Activated CD4-positive, alpha-beta T cell treated with anti-CD3 and anti-CD28 coated beads, Interleukin-2, amount 50 U/mL, for 48 hours (primary cell): ENCODE measurements at places on chromosomes 12 and 14.

DNA sequence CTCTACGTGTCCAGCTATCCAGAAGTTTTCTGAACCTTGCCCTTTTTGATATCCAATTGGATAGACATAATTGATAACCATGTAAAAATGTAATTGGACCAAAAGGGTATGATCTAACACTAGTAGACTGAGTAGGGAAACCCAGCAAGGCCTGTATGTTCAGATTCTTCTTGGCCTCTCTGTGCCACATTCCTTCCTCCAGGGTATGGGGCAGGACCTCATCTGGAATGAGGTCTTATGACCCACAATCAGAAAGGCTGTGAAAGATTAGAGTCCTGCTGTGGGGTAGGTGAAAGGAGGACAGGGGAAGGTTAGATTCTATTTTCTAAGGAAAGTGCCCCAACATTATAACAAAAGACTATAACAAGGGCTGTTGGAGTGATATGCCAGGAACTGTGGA lies 51.3 kb upstream of the A2ML1 start:
- DNase-seq: no peak

- DNase-seq: no peak
Measured at GRCh38 chr12:106527356-106527755, 55.4 kb upstream of the RFX4 start.

DNA sequence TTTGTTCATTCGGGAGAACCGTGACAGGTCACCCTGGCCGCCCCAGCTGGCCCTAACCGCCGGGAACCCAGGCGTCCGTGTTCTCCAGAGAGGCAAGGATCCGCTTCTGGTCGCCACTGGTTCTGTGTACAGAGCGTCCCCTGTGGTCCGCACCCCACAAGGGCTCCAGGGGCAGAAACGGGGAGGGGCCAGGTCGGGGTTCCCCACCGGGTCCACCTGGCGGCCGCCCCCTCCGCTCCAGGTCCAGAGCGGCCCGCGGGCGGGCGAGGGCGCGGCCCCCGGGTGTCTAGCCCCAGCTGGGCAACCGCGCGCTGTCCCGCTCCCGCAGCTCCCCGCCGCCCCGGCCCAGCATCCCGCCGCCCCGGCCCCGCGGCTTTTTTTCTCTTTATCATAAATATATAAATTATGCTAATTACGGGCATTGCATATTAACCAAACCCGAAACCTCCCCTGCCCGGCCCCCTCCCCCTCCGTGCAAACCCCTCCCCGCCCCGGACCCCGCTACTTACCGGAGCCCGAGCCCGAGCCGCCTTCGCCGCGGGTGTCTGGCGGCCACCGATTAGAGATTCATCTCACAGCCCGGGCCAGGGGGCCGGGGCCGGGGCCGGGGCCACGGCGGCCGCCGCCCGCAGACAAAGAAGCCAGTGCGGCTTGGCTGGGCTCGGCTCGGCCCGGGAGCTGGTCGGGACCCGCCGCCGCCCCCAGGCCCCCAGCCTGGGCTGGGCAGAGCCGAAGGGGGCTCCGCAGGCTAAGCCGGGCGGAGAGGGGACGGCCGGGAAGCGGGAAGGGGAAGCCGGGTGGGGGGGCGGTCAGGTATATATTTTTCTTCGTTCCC lies 512 bp downstream of the POU6F1 start:
- DNase-seq: peak; percentile 48

DNA sequence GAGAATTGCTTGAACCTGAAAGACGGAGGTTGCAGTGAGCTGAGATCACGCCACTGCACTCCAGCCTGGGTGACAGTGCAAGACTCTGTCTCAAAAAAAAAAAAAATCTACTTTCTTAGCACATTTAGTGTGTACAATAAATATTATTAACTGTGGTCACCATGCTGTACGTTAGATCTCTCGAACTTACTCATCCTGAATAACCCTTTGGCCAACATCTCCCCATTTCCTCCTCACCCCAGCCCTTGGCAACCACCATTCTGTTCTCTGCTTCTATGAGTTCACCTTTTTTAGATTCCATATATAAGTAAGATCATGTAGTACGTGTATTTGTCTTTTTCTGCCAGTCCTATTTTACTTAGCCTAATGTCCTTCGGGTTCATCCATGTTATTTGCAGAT lies 13.4 kb downstream of the FUT8 start:
- no peak for DNase-seq

DNA sequence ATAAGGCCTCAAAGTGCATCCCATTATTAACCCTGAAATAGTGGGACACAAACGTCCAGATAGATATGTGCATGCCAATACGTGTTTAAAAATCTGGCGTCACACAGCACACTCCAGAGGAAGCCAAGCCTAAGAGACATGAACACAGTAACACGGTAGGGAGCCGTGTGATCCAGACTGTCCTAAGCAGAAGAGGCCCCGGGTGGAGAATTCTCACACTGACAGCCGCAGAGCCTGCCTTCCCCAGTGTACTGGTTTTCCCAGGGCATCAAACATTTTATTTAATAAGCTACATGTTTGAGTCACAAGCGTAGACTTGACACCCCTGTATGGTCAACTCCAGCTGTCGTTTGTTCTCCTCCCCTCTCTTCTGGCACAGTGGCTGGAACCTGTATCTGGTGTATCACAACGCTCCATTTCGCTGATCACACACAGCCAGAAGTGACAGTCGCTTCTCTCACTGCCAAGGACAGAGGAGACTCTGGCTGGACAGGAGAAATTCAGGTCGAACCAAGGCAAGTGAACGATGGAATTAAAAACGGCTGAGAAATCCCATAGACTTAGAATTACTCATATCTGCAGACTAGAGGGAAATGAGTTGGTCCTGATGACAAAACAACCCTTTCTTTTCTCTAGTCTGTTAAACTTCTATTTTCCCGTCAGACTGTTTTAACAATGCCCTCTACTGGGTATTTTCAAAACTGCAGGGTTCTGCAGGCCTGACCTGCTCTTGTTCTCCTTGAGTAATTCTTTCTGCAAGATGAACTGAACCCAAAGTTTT lies 359.9 kb downstream of the RGS6 start:
- DNase-seq: peak; percentile 18

GRCh38 chr12:130555628-130556485 lies 160.2 kb downstream of the RIMBP2 start:
- no peak for DNase-seq

DNA sequence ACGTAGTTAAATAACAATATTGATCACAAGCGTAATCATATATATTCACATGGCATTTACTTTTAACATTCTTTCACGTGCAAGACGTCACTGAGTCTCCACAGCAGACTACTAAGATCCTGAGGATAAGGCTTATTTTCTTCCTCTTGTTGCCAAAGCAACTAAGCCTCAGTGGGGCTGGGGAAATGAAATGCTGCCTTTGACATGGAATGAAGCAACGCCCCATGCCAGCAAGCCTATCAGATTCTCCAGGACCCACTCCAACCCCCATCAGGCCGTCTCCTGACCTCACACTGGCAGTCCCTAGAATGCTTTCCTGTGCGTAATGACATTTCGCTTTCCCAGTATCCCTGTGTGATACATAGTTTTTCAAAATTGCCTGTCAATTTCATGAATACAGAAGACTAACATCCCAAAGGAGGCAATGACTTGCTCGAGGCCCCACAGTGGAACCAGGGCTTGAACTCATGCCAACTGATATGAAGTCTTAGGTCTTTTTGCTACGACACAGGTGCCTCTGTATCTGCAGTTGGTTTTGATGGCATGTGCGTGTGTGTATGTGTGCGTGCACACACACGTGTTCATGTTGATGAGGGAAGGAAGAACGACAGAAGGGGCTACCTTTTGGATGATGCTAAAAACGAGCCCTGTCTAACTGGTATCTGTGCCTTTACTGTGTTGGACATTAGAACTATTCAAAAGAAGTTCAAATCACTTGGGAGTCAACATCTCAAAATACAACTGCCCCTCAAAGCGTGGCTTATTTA lies 239.1 kb downstream of the VRK1 start:
- no peak for DNase-seq

DNA sequence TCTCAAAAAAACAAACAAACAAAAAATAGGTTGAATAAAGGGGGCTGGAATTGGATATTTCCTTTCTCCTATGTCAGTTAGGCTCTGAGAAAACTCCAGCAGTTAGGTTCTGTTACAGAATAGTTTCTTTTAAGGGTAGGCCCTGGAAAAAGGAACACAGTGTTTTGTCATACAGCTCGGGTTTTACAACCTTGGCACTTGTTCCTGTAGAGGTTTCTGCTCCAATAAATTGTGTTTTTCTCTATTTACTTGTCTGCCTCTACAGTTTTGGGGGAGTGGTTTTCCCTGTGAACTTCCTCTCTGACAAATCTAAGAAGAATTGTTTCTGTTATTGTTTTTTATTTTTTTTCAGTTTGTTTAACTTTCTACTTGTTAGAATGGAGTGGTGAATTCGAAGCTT lies 167.6 kb downstream of the ACSS3 start:
- DNase-seq: no peak

DNA sequence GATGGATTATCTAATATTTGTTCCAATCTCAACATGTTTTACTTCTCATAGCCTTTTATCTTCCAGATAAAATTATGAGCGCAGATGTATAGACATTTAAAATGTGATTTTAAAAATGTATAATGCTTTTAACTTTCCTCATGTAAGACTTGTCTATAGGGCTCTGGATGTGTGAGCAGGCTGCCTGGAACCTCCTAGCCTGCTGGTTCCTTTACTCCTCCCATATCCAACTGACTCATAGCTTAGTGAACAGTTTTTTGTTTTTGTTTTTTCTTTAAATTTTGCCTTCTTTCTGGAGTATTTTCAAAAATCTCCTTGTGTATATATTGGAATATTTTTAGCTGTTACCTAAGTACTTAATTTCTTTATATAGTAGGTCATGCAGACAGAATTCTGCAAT lies 115.4 kb downstream of the PDE3A start:
- DNase-seq: no peak

DNA sequence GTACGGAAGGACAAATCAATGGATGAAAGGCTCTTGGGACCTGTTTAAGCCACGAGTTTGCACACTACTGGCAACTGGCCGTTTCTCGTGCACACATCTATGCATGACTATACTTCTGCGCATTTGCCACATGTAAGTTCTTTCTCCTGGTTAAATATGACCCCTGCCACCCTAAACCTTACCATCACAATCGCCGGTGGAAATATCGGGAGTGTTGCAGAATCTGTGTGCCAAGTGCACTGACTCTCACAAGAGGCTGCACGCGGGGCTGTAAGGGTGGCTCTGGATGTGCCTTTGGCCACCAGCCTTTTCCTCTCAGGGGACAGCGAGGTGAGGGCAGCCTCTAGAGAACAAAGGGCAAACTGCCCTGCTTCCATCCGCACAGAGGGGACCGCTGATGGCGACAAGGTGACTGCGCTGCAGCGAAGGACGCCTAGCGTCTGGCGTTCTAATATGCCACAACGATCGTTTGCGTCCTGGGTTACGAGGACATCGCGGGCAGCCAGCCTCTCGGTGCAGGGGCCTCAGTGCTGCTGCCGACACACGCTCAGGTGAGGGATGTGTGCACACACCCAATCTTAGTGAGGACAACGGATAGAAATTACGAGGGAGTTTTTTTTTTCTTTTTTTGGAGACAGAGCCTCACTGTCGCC lies 232.2 kb downstream of the PCNX1 start:
- DNase-seq: no peak

DNA sequence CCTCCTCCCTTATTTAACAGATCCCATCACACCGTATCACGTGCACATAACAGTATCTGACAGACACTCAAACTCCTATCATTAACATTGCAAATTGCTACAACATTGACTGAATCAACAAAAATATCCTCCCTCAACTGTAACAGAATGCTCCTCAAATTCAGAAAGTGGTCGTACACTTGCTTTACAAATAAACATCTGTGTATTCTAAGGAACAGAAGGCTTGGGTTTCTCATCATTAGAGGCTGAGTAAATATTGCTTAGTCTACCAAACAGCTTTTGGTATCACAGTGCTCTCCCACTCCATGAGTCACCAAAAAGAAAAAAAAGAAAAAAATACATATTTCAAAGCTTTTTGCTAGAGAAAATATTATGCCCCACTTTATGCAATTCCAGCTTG lies 23.9 kb downstream of the FERMT2 start:
- DNase-seq: no peak

GRCh38 chr12:51980051-51980808 lies 26.5 kb upstream of the TAMALIN start:
- DNase-seq: peak; percentile 65

- DNase-seq: peak; percentile 36
Measured at GRCh38 chr12:104201238-104202001, 14.2 kb upstream of the TXNRD1 start.

DNA sequence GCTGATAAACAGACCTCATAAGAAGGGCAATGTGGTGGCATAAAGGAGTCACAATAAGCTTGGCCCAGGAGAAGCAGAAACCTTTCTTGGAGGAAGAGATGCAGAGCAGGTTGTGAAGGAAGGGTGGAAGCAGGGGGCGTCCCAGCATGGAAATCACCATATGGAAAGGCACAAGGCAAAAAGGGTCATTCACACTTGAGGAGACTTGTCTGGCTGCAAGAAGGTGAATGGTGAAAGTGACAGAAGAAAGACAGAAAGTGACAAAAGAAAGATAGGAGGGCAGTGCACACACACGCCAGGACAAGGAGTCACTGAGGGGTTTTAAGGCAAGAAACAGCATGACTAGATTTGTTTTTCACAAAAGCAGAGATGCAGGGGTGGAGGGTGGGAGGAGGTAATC lies 38.3 kb downstream of the GALNT4 start:
- no peak for DNase-seq

GRCh38 chr12:62787023-62787422 lies 147.9 kb downstream of the PPM1H start:
- DNase-seq: no peak

GRCh38 chr12:2679068-2679815 lies 115.5 kb upstream of the FKBP4 start:
- no peak for DNase-seq

- DNase-seq: no peak
Measured at GRCh38 chr14:20418501-20418909, 5.2 kb upstream of the TEP1 start.

DNA sequence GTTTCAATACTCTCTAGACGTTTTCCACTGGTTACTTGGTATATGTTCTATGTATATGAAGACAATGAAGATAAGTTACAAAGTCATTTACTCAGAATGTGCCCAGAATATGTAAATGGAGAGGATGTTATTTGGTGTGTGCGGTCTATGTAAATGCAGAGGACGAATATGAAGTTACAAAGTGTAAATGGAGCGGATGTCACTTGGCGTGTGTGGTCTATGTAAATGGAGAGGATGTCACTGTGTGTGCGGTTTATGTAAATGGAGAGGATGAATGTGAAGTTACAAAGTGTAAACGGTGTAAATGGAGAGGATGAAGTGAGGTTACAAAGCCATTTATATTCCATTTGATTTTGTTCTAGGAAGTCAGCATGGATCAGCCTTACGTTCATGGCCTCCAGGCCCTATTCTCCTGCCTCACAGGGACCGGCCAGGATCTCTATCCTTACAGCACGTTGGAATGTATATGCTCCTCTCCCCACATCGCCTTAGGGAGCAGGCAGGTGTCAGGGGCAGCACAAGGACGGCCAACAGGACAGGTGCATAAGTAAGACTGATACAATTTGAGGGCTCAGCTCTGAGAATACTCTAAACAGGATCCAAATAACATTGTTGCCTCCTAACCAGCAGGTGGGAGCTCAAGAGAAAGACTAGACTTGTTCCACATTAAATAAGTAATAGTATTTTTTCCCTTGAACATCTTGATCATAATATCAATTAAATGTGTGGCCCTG lies 42.4 kb downstream of the GLRX5 start:
- DNase-seq: no peak

GRCh38 chr12:38527631-38528030 lies 211.1 kb downstream of the ALG10B start:
- no peak for DNase-seq

GRCh38 chr12:52086944-52087835 lies 7.7 kb downstream of the SMIM41 start:
- no peak for DNase-seq
